Activated gamma-delta T cell treated with anti-CD3 and anti-CD28 coated beads, Interleukin-2, amount 50 U/mL, for 16 hours (primary cell): ENCODE measurements at places on chromosomes 12 and 14.

GRCh38 chr12:121571920-121572319 lies 8.9 kb downstream of the KDM2B start:
- no peak for DNase-seq

DNA sequence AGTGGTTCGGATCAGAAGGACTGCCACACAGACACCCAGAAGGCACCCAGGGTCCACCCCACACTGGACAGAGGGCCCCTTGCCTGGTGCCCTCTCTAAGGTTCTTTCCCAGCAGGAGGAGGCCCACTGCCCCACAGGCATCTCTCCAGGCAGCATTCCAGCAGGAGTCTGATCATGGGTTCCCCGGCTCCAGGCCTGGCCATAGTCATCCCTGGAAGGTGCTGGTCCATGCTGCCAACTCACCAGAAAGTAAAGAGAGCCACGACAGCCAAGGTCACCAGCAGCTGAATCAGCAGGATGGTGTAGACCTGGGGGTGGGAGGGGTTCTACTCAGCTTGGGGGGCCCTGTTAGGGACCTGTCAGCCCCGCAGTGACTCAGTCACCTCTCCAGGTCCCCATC lies 6.4 kb downstream of the FAIM2 start:
- no peak for DNase-seq

DNA sequence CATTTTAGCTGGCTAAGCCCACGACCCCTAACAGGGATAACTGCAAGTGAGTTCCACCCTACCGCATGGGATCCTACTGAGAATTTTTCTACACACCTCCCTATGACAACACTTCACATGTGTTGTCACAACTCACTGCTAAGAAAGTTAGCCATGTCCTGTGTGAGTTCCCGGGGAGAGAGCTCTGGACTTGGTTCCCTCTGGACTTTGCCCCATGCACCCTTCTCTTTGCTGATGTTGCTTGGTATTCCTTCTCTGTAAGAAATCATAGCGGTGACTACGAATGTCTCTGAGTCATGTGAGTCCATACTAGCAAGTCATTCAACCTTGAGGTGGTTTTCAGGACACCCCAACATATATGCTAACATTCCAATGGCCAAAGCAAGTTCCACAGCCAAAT lies 9.5 kb upstream of the CDKN3 start:
- no peak for DNase-seq

GRCh38 chr12:64036414-64036813 lies 185.7 kb downstream of the KICS2 start:
- DNase-seq, result no peak

DNA sequence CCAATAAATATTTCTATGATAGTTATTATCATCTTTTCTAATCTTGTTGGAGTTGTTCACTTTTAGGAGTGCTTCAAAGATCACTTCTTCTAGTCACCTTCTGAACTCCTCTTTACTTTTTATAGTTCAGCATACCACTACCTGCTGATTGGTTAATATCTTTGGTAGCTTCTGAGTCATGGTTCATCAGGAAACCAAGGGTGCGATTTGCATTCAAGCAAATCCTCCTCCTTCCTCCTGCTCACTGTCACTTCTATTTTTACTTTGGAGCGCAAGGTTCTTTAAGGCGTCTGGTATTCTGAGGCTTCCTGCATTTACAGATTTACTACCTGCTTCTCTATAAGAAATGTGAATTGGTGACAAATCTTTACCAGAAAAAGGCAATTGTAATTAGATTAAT lies 24.0 kb downstream of the SYT1 start:
- DNase-seq, result no peak
